Upper lobe of left lung (tissue), 6 donors: ENCODE measurements at places on chromosomes 1 and 21.

- DNase-seq, result no peak
Observed at GRCh38 chr1:58818075-58818474, 34.2 kb upstream of the JUN start.

- DNase-seq, result no peak
Observed at GRCh38 chr1:171640225-171640624, 12.3 kb downstream of the MYOC start.

- no peak for DNase-seq
Observed at GRCh38 chr1:50526431-50526830, 103.2 kb upstream of the DMRTA2 start.

DNA sequence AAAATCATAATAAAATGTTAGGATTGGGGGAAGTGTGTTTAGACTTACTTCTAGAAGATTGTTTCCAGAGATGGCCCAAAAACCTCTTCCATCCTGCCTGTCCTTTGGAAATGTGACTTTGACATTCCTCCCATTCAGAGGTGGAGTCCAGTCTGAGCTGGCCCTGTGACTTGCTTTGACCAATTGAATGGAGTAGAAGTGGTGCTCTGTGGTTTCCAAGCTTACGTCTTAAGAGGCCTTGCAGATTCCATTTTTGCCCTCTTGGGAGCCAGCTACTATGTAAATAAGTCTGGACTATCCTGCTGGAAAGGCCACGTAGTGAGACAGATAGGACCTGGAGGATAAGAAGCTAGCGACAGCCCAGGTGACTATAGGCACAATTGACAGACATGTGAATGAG, 1.3 kb upstream of the NT5C1A start:
- no peak for DNase-seq

GRCh38 chr1:77095236-77095635, 124.0 kb downstream of the PIGK start:
- DNase-seq, result no peak

- no peak for DNase-seq
Observed at GRCh38 chr1:245008761-245009160, 144.4 kb upstream of the HNRNPU start.

DNA sequence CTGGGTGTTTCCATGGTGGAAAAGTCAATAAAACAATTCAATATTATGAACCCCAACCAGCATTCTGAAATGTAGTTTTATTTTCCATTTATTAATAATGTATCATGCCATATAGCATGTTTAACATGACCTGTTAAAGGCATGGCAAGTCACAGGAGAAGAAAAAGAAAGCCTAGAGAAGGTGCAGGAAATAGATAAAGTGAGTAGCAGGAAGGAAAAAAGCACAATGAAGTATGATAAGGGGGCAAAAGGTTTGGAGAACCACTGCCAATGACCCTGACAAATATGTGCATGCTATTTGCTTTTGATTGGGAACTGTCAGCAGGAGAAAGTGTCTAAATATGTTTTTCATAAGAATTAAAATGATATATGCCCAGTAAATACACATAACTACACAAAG, 85.6 kb downstream of the HMCN1 start:
- DNase-seq, result no peak

GRCh38 chr1:85179522-85179921, 21.3 kb downstream of the SYDE2 start:
- no peak for DNase-seq
